ENCODE measurements at places on chromosomes 4 and X. TPM values are rescaled to one million over a fixed set of nuclear protein-coding genes. Genes with fewer than 3 reads are reported as not detected.

DNA sequence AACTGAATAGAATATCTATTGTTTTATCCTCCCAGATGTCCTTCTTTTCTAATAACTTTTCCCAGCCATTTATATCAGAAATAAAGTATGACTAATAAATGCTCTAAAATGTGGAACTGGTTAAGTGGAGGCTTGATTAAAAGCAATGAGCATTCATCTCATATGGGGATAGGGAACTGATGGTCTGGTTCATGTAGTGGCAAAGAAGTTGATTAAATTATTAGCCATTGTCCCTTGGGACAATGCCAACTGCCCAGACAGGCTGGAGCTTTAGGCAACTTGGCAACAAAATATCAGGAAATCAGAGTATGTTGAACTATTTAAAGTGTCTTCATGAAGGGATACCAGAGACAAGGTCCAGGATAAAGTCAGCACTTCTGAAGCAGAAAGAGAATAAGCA is 24.2 kb downstream of the TRO start:
- no peak for DNase-seq

Gene CYSLTR1
- polyA plus RNA-seq = 1.9 TPM

DNA sequence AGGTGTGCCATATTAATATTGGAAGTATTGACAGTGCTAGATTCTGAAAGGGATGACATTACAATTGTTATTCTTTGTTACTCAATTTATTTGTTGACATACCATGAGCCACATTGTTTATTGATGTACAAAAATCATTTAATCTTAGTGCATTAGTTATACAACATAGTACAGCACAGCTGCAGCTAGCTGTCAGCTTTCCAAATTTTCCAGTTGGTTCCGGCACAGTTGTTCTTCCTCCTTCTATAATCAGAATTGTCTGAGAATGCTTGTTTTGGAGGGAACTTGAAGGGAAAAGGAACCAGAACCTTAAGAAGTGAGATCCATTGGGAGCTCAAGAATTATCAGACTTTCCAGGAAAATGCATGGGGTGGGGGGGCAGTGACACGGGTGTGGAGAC is 281.4 kb downstream of the ZIC3 start:
- no peak for DNase-seq

GRCh38 chr4:11497972-11498371 is 69.3 kb upstream of the HS3ST1 start:
- DNase-seq = no peak

GRCh38 chr4:173357939-173358338 is 12.8 kb upstream of the SAP30 start:
- no peak for DNase-seq

DNA sequence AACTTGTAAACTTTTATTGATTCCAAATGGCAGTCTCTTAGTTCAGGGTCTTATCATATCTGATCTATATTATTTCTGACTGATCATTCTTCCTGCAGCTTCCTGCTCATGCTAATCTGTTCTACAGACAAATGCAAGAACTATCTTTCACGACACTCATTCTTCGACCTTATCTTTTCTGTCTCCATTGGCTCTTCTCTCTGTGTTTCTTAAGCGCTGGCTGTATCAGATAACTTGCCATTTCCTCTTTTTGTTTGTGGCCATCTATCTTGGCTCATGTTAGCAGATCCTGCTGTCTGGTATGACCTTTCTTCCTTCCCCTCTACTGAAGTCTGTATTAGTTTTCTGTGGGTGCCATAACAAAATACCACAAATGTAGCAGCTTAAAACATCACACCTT is 230.5 kb upstream of the PUDP start:
- DNase-seq = no peak

- DNase-seq = no peak
Measured at GRCh38 chr4:1250527-1250812, 1.5 kb upstream of the CTBP1 start.

DNA sequence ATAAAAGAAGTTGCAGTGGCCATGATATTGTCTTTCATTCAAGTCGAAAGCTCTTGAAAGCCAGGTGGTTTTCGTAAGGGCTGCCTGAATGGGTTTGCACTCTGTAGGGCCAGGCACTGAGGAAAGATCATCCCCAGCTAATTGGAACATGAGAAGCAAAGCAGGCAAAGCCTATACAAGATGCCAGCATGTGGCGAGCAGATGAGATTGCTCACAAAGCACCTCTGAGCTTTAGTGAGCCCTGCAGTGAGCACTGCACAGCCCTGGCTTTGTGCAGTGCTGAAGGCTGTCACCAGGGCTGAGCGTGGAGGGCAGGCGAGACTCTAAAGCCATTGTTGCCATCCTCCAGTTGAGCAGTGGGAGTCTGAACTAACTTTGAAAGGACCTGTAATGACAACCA is 53.8 kb downstream of the HADH start:
- no peak for DNase-seq

GRCh38 chr4:35604252-35604651 is 640.1 kb downstream of the ARAP2 start:
- no peak for DNase-seq

DNA sequence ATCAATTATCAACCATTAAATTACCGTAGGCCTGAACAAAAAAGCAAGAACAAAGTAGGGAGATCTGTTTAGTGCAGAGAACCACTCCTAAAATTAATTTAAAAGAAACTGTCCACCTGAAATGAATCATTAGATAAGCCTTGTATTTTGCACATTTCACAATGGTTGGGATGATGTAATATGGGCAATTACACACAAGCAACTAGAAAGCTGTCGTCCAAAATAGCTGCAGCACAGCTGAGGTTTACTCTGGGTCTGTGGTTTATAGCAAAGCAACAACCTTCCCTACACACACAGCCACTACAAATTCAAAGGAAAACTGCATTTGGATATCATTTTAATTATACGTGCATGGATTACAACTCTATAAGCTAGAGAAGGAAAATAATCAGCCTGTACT is 28.5 kb downstream of the PCDH19 start:
- no peak for DNase-seq

Gene RASGEF1B
- polyA plus RNA-seq = 10.5 TPM

DNA sequence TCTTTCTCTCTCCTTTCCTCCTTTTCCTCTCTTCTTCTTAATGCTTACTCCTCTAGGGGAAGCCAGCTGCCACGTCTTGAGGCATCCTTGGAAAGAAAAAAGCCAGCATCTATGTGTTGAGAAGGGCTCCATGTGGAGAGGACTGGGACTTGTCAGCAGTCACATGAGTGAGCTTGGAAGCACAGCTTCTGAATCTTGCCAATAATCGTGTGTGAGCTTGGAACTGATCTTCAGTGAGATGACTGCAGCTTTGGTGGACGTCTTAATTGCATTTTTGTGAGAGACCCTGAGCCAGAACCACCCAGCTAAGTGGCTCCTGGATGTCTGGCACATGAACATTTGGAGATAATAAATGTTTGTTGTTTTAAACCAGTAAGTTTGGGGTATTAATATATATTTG is 371.7 kb downstream of the SLITRK2 start:
- DNase-seq = no peak

- DNase-seq = no peak
Measured at GRCh38 chr4:83083925-83084475, 30.5 kb downstream of the PLAC8 start.

DNA sequence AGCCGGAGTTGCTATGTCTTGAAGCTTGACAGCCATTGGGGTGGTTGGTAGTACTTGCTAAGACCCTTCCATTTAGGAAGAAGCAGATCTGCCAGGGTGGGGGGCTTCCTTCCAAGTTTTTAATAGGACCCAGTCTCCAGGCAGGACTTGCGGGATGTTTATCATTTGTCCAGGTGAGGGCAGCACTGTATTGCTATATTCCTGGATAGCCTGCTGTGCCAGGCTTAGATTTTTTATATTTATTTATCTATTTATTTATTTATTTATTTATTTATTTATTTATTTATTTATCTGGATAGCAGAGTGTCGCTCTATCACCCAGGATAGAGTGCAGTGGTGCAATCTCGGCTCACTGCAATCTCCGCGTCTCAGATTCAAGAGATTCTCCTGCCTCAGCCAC is 87.4 kb upstream of the CT45A1 start:
- DNase-seq = peak; percentile 2

Gene PLS3
- 210 TPM for polyA plus RNA-seq

Gene ART3
- 0.86 TPM for polyA plus RNA-seq

GRCh38 chr4:90127706-90128345 is 632 bp downstream of the CCSER1 start:
- no peak for DNase-seq

Measured in renal pelvis (tissue), 12 donors.